ENCODE measurements at places on chromosomes 7 and 10.

DNA sequence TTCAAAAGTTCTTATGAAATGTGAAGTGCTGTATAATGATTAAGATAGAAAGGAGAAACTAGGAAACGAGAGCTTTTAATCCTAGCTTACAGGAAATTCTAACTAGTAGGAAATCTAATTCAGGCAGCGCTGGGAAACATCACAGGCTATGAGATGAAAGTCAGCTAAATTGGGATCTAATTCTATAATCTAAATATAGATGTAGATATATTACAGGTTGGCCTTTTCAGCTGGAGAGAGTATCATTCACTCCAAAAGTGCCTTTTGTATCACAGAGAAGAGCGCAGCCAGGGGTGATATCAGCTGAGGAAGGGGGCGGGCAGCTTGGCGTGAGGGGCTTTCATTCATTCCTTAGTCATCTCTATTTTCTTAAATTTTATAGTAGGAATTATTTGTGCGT is 157.0 kb downstream of the CUX1 start:
- DNase-seq = no peak

GRCh38 chr10:6530211-6530840 is 49.8 kb downstream of the PRKCQ start:
- DNase-seq = no peak

DNA sequence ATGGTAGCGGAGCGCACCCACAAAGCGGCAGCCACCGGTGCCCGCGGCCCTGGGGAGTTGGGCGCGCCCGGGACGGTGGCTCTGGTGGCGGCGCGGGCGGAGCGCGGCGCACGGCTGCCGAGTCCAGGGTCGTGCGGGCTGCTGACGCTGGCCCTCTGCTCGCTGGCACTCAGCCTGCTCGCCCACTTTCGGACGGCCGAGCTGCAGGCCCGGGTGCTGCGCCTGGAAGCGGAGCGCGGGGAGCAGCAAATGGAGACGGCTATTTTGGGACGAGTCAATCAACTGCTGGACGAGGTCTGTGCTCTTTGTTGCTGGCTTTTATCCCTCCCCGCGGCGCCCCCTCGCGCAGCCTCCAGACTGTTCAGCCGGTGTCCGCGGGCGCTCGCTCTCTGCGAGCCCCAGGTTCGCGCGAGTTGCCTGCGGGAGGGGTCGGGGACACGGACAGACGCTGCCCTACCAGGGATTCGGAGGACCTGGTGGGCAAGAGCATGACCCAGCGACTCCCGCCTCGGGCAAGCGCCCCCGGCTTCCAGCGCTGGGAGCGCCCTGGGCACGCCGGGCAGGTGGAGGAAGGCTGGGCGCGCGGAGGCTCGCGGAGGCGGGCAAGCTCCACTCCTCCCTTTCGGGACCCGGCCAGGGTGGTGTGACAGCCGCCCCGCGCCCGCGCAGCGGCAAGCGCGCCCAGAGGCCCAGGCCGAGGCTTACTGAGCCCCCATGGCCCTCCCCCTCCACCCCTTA is 887 bp downstream of the COL13A1 start:
- DNase-seq = no peak

GRCh38 chr10:125151170-125151552 is 9.2 kb downstream of the CTBP2 start:
- DNase-seq = no peak

- no peak for DNase-seq
These were observed 2.7 kb upstream of the CHRM2 start for GRCh38 chr7:136865777-136866176.

DNA sequence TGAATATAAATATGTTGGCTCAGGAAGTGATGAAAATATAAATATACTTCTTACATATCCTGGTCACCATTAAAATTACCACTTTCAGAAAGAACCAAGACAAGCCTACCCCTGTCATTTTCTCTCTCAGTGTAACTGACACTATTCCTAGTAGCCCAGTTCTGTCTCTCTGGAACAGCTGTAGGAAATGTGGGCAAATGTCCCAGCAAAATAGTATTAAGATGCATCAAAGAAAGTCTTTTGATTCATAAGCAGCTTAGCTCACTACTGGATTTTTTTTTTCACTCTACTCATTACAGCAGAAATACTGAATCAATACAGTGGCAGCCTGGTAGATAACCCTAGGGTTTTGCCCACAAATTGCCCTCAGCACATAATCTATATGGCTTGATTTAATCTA is 290.9 kb downstream of the DNAJB9 start:
- DNase-seq = no peak

DNA sequence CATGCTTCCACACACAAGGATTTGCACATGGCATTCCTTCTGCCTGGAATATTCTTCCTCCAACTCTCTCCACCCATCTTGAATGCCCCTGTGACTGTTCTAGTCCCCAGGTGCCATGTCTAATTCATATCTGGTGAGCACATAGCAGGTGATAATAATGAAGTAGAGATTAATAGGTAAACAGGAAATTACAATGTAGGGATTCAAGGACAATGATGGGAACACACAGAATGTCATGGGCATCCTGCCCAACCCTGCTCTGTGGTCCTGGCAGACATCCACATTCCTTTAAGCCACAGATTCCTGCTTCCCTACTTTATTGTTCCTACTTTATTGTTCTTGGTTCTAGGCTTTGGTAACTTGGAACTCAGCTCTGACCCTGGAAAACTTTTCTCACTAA is 115.8 kb downstream of the THSD7A start:
- DNase-seq = peak; percentile 95

- no peak for DNase-seq
These were observed 160.7 kb upstream of the ZNF32 start for GRCh38 chr10:43809211-43809930.

GRCh38 chr10:102923601-102924000 is 5.5 kb downstream of the CNNM2 start:
- no peak for DNase-seq

GRCh38 chr10:105952153-105952552 is 1212.4 kb downstream of the SORCS1 start:
- peak; percentile 32 for DNase-seq

DNA sequence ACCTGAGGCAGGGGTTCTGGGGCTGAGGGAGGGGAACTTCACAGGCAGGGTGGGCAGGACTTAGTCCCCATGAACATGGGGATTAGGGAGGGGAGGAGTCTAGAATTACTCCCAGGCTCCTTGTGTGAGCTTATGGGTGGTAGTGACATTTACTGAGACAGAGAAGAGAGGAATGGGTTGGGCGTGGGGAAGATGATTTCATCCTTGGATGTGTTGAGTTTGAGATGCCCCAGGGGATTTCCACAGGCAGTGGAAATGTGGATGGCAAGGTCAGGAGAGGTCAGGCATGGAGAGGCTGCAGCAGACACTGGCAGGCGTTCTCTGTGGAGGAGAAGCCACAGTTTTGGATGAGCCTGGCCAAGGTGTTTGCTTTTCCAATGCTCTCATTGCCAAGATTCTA is 26.4 kb upstream of the GSDME start:
- DNase-seq = no peak

- no peak for DNase-seq
These were observed 8.0 kb upstream of the ELFN1 start for GRCh38 chr7:1662101-1662500.

GRCh38 chr7:20892776-20893175 is 106.1 kb upstream of the SP8 start:
- peak; percentile 91 for DNase-seq
